ENCODE measurements at places on chromosomes 5 and 9. TPM values are rescaled to one million over a fixed set of nuclear protein-coding genes. Genes with fewer than 3 reads are reported as not detected.

- DNase-seq, result no peak
Measured at GRCh38 chr9:114290561-114290986, 32.3 kb upstream of the ORM1 start.

DNA sequence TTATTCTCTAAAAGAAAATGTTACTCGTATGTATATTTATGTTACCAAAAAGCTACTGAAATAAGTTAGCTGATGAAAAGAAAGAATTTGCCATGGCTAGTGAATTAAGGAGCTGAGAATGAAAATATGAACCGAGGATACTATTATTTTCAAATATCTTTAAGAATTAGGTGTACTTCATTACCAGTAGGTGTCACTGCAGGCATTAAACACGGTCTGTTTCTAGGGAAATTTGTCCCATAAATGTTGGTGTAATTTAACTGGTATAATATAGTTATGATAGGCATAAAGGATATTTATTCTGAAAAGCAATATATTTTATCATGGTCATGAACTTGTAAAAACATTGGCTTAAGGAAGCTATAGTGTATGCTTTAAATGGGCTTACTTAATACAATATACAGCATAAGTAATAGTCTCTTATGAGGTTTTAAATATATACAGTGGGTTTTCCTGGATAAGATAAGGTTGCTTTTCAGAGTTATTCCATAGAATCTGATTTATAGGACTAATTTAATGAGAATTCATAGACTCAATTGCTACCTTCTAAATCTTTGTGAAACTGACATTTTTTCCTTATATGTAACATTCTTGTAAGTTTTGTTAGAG, 72.4 kb upstream of the MPDZ start:
- DNase-seq, result peak; percentile 60

DNA sequence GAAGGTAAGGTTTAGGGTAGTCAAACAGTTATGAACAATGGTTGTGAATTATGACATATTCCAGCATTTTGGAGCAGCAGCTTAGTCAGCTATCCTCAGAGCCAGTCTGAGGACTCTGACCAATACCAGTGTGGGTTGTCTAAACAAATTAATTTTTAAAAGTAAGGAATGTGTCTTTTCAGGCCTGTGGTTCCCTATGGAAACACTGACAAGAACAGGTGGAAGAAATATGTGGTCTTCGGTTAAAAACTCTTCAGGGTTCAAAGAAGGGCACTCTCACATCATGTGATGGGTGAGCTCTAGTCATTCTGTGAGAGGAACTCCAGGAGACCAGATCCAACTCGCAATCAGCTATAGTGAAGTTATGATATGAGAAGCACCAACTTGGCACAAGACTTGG, 33.5 kb upstream of the ALDOB start:
- DNase-seq, result no peak

DNA sequence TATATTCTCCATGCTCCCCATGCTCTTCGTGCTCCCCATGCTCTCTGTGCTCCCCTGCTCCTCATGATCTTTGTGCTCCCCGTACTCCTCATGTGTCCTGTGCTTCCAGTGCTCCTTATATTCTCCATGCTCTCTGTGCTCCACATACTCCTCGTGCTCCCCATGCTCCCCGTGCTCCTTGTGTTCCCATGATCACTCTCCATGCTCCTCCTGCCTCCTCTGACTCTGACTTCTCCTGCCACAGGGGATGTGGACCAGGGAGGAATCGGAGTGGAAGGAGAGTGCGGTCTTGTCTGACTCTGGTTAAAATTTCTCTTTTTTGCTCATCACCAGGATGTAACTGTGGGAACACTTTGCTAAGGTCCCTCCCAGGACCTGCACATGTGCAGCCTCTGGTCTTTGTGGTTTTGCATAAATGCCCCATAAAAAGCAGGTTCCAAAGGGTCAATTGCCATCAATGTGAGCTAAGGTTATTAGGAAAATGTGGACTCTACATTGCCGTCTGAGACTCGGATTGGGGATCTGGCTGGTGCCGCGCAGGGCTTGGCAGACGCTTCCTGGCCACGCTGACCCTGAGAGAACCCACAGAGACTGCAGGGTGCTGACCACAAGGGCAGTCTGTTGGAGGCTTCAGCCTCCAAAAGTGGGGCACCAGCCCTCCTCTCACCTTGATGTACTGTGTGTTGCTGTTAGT, 52.5 kb downstream of the TRIP13 start:
- no peak for DNase-seq

GRCh38 chr5:54673523-54674225, 156.1 kb downstream of the SNX18 start:
- DNase-seq, result no peak

DNA sequence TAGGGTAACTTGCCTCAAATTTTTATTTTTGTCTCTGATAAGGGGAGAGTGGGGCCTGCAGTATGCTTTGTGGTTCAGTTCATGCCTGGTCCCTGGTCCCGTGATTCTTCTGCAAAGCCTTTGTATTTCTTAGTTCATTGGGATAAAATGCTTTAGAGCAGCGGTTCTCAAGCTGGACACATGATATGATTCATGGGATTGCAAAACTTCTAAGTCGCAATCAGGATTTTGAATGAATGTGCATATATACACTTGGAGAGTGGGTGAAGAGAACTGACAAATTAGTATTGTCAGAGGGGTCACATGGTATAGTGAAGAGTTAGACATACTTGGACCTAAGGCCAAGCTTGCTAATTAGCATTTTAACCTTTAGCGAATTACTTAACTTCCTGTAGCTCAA, 265.4 kb upstream of the KLF9 start:
- no peak for DNase-seq

- no peak for DNase-seq
Measured at GRCh38 chr5:68339921-68340321, 124.4 kb downstream of the PIK3R1 start.

DNA sequence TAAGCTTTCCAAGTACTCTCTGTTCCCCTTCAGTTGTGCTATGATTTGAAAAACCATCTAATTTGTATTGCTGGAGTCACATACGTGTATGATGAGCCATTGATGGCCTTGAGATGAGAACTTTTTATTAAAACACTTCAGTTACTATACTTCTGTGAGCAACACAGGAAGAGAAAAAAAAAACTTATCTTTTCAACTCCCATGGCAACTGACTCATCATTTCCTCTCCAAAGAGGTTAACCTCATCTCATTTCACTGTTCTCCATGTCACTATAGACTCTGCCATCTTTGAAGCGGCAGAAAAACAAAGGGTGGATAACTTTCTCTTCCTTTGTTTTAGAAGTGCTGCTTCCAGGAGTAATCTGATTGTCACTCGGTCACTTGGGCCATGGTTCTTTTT, 104.3 kb upstream of the PCSK1 start:
- DNase-seq, result no peak

- DNase-seq, result no peak
Measured at GRCh38 chr5:36206913-36207312, 34.8 kb downstream of the NADK2 start.

- DNase-seq, result no peak
Measured at GRCh38 chr5:6634788-6635430, 1.7 kb downstream of the SRD5A1 start.

GRCh38 chr9:95441081-95441480, 75.7 kb downstream of the PTCH1 start:
- no peak for DNase-seq

DNA sequence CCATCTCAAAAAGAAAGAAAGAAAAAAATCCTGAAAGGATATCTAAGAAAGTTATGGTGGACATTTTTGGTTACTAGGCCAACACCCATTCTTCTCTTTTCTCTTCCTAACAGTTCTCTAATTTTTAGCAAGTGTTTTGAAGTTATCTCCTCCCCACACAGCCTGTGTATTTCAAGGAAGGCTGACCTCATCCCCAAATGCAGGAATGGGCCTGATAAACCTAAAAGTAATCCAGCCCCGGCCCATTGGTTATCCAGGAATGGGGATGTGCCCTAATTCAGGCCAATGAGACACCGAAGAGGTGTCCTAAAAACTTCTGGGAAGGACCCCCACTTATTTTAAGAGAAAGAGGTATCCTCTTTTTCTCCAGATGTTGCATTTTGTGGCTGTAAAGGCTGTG, 46.6 kb downstream of the F2R start:
- DNase-seq, result no peak

GRCh38 chr5:169161022-169161680, 139.8 kb downstream of the SLIT3 start:
- DNase-seq, result peak; percentile 71

DNA sequence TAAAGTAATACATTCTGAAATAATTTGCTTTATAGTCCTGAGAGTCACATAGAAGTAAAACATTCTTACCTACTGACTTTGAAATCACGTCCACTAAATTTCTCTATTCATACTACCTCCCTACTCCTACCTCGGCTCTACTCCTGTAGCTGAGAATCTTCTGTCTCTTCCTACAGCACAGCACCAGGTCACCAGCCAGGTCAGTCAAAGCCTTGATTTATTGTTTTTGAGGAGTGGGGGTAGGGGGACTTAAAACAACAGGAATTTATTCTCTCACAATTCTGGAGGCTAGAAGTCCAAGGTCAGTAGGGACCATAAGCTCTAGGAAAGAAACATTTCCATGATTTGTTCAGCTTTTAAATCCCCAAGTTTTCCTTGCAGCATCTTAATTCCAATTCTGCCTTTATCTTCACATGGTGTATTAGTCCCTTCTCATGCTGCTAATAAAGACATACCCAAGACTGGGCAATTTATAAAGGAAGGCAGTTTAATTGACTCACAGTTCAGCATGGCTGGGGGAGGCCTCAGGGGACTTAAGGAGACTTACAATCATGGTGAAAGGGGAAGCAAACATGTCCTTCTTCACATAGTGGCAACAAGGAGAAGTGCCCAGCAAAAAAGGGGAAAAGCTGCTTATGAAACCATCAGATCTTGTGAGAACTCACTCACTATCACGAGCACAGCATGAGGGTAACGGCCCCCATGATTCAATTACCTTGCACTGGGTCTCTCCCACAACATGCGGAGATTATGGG, 49.6 kb upstream of the CCNG1 start:
- no peak for DNase-seq

DNA sequence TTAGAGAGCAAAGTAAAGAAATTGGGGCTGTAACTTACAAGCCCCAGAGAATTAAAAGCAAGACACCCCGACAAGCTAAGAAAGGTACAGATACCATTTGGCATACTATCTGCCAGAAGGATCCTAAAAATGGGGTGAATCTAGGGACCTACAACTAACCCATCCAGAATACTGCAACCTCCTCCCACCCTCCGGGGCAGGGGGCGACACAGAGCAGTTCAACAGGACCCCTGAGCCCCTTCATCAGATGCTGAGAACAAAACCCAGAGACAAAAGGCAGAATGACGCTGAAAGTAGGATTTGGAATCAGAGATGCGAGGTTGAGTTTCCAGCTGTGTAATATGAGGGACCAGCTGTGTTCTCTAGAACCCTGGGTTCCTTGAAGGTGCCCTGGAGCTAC, 71.2 kb downstream of the EPB41L4B start:
- DNase-seq, result no peak

DNA sequence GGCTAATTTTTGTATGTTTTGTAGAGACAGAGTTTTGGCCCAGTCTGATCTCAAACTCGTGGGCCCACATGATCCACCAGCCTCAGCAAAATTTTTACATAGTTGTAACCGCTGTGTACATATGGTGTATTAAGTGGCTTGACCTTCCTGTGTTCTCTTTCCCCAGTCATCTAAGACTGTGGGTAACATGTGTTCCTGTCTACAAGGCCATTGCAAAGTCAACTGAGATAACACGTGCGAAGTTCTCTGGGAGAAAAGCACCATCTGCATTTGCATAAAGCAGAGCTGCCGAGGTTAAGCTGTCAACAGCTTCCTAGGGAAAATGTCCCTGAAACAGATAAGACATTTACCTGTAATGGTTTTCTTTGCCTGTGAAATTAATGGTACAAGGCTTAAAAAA, 273.7 kb downstream of the FANCC start:
- no peak for DNase-seq

- no peak for DNase-seq
Measured at GRCh38 chr9:21677387-21677786, 125.0 kb upstream of the MTAP start.

DNA sequence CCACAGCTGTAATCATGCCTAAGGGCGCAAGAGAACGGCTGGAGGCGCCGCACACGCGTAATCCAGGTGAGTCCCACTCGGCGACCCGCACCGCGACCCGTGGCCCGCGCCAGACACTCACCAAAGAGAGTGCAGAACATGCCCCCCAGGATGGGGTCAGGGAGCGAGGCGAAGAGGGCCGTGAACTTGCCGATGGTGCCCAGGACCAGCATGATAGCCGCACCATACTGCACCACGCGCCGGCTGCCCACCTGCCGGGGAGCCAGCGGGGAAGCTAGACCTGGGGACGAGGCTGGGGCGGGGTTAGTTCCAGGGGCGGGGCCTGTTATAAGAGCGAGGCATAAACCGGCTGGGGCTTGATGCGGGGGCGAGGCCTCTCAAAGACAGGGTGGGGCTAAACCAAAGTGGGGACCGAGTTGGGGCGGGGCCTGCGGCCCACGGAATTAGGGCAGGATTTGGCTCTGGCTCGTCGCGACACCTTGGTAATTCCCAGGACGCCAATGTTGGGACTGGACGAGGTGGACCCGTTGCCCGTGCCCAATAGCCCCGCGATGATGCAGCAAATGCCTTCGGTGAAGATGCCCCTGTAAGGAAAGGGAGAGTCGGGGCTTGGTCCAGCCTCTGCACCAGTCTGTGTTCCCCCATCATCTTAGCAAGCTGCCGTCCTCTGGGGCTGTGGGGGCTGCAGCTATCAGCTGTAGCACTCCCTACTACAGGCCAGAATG, 4.8 kb downstream of the SLC23A1 start:
- no peak for DNase-seq

- DNase-seq, result no peak
Measured at GRCh38 chr9:17905781-17906175, 326.9 kb downstream of the SH3GL2 start.

DNA sequence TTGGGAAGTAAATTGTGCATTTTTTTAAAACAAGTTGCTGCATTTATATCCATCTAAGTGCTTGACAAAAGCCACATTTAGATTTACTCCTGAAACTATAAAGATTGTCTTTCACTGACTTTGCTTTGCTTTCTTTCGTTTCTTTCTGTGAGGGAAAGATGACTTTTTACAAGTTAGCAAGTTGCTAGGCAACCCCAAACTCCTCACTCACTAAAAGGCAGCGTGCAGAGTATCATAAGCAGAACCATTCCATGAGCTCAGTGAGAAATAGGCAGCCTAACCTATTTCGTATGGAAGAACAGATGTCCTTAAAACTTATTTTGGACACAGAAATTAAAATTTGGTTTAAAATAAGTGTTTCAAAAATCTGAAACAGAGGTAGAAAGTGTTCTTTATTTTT, 29.0 kb downstream of the KLF9 start:
- no peak for DNase-seq

- DNase-seq, result no peak
Measured at GRCh38 chr9:136466155-136466541, 16.7 kb downstream of the SEC16A start.

The EFNA5 gene
- polyA plus RNA-seq, result 26.5 TPM

The NKD2 gene
- polyA plus RNA-seq, result 6.1 TPM

The KLHL3 gene
- polyA plus RNA-seq, result 19.5 TPM

The PLAC8L1 gene
- 1.8 TPM for polyA plus RNA-seq

The PCDHGC5 gene
- 1.2 TPM for polyA plus RNA-seq

The OTULINL gene
- polyA plus RNA-seq, result 8.5 TPM

The FOXD4L5 gene
- polyA plus RNA-seq, result 0.46 TPM

The KIF12 gene
- 30.2 TPM for polyA plus RNA-seq
